ENCODE measurements at places on chromosomes 6 and 20.

DNA sequence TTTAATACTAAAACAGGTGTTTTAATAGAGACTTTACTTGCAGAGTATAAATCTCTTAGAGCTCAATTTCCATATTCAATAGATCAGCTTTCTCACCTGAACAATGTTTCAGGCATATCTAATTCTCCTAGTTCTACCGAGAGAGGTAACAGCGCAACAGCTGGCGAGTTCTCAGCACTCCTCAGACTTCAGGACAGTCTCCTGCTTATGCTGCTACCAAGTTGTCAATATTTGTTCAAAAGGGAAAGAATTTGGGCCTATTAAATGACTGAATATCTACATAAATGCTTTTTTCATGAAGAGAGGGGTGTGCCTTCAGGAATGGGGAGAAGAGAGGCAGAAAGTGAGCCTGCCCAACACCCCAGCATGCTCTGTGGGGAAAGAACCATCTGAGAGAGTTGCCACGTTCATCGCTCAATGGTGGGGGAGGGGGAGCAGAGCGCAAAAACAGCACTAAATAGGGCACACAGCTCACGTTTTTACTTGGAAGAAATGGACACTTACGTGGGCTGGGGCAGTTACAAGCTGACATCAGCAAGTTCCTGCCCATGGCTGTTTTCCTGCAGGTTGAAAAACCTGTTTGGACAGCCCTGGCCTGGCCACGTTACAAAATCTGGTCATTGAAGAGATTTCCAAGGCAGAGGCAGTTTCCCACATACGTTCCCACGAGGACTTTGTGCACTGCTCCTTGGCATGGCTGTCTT lies 38.0 kb downstream of the EZR start:
- H3K27ac ChIP-seq, result peak overlapping the region; percentile 45
- H3K4me3 ChIP-seq, result no peak overlapping the region
- H3K27me3 ChIP-seq, result no peaks in the 10 kb centered on the region
- peaks cover 18% of the 10 kb centered on the region for H3K4me1 ChIP-seq
- peaks cover 7% of the 10 kb centered on the region for H3K36me3 ChIP-seq
- no peak for DNase-seq

DNA sequence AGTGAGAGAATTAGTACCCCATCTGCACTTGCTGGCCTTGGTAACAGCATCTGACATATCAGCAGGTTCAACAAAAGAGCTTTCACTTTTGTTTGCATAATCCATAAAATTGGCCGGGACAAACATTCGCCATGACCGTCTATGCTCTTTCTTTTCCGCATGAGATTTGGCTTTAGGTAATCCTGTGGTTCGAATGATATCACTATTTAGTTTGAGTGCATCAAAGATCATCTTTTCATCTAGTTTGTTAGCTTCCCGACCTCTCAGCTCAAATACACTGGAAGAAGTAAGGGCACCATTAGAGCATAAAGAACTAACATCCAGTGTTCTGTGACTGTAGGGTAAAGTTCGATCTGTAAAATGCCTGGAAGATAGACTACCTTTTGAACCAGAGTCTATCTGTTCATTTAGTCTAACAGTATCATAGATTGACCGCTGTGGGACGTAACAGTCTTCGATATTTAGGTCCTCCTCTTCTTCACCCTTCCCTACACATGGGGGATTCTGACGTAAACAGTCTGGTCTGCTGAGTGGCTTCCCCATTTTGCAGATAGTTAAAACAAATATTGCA lies 101.6 kb downstream of the DST start:
- no peak overlapping the region for H3K27ac ChIP-seq
- no peak for DNase-seq
- no peak overlapping the region for H3K4me3 ChIP-seq
- no peaks in the 10 kb centered on the region for H3K36me3 ChIP-seq
- H3K27me3 ChIP-seq, result no peaks in the 10 kb centered on the region

DNA sequence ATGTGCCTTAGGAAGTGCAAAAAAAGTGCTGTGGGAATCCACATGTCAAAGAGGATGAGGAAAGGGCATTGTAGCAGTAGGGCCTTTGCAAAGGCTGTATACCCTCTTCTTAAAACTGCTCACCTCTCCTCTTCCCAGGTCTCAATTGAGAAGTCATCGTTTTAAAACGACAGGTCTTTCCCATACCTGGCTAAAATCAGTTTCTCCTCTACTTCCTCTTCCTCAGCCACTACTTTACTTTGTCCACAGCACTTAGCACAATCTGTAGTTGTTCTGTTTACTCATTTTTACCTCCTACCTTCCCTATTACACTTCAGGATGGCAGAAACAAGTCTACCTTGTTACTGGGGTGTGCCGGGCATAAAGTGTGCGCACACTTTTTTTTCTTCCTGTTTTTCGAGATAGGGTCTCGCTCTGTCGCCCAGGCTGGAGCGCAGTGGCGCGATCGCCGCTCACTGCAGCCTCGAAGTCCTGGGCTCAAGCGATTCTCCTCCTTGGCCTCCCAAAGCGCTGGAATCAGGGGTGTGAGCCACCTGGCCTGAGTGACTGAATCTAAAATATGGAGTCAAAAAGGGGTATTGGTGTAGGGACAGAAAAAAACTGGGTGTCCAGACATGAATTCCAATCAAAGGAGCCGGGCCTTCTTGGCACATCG lies 9.8 kb upstream of the ELOVL5 start:
- H3K27ac ChIP-seq, result peak overlapping the region; percentile 97
- DNase-seq, result peak; percentile 25
- no peaks in the 10 kb centered on the region for H3K36me3 ChIP-seq
- H3K4me1 ChIP-seq, result peaks cover 24% of the 10 kb centered on the region

DNA sequence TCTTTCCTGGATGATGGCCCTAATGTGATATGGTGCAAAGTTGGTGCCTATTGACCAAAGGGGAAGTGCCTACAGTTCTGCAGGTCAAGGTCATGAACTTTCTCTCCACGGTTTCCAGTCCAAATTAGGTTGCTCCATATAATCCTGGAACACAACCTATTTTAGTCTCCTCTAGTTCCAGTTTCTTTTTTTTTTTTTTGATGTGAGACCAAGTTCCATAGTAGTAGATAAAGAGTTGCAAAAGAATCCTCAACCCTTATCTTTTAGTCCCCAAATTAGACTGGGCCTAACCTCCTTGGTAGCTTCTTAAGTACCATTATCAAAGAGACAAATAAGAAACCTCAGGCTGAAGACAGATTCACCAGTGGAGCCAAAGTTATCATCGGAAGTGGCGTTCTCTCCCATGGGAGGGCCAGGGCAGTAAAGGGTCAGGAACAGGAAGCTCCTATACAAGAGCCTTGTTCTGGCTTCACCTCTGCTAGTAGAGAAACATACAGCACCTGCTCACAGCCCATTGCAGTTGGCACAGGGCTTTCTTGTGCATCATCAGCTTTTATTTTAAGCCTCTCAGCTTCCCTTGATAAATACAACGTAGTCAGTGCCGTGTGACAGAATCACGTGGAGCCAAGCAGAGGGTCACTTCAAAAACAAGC lies 132.2 kb upstream of the RREB1 start:
- no peaks in the 10 kb centered on the region for H3K36me3 ChIP-seq
- H3K4me1 ChIP-seq, result no peaks in the 10 kb centered on the region
- no peak overlapping the region for H3K27ac ChIP-seq
- H3K27me3 ChIP-seq, result no peaks in the 10 kb centered on the region
- H3K4me3 ChIP-seq, result no peak overlapping the region
- DNase-seq, result no peak

- H3K4me1 ChIP-seq, result no peaks in the 10 kb centered on the region
- no peak for DNase-seq
- no peaks in the 10 kb centered on the region for H3K36me3 ChIP-seq
- H3K27ac ChIP-seq, result no peak overlapping the region
- H3K27me3 ChIP-seq, result peaks cover 8% of the 10 kb centered on the region
Measured at GRCh38 chr6:82331031-82331773, 32.4 kb upstream of the TPBG start.

DNA sequence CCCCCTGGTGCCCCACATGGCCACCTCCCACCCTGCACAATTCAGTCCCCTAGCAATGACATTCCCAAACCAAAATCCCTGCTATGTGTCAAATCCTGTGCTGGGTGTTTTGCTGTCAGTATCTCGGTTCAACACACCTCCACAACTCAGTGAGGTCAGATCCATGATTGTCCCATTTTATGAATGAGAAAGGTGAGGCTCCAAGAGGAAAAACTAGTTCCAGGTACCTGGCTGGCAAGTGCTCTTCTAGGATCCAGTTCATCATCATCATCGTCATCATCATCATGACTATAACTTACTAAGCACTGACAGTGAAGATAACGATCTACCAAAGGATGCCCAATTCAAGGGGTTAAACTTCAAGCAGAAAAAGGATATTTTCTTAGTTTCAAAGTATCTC lies 15.2 kb downstream of the ID1 start:
- no peaks in the 10 kb centered on the region for H3K36me3 ChIP-seq
- no peak overlapping the region for H3K27ac ChIP-seq

DNA sequence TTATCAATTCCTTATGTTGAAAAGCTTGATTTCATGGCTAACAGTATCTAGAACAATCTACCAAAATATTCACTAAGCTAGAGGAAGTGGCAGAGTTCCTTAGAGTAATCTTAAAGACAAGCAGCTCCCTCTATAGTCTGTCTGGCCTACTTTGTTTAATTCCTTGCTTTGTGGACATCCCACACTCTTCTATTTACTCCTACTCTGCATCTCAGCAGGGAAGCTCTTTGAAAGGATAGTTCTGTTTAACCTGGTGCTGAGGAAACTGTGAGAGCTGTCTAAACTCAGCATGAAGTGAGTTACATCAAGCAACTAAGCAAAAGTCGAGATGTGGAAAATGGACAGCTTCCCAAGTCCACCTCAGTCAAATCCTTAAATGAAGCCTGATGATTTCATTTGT lies 4.3 kb downstream of the REV3L start:
- H3K27me3 ChIP-seq, result no peaks in the 10 kb centered on the region
- DNase-seq, result peak; percentile 59
- peaks cover 50% of the 10 kb centered on the region for H3K4me1 ChIP-seq
- H3K4me3 ChIP-seq, result no peak overlapping the region
- H3K36me3 ChIP-seq, result no peaks in the 10 kb centered on the region

DNA sequence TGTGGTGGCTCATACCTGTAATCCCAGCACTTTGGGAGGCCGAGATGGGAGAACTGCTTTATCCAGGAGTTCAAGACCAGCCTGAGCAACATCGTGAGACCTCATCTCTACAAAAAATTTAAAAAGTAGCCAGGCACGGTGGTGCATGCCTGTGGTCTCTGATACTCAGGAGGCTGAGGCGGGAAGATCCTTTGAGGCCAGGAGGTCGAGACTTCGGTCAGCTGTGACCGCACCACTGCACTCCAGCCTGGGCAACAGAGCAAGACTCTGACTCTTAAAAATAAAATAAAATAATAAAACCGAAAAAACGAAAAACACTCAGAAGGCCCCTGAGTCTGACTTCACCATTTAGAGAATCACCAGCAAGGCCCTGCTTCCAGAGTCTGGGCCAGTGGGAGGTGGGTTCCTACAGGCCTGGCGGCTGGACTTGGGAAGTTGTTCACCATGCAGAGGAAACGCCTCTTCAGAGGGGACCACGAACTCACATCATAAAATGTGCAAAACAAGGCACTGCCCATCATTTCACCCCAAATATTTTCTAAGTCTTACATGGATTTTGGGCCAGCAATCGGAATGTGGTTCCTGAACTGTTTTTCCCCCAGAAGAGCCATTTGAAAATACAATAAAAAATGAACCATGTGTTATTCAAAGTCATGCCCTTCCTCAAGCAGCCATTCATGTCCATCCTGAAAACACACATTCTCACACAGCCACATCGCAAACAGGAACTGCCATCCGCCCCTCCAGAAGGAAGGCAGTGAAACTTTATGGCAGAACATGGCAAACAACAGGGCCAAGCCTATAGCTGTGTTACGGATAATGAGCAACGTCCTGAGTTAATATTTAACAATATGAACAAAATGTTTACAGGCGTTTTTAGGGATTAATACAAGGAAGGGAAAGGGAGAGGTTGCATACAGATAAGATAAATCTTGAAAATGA lies 57.8 kb downstream of the SLC22A23 start:
- peaks cover 4% of the 10 kb centered on the region for H3K36me3 ChIP-seq
- no peak overlapping the region for H3K4me3 ChIP-seq
- no peak for DNase-seq
- no peaks in the 10 kb centered on the region for H3K4me1 ChIP-seq

GRCh38 chr6:149015535-149016525 lies 269.0 kb downstream of the UST start:
- no peaks in the 10 kb centered on the region for H3K4me1 ChIP-seq
- DNase-seq, result no peak
- H3K36me3 ChIP-seq, result no peaks in the 10 kb centered on the region
- no peaks in the 10 kb centered on the region for H3K27me3 ChIP-seq

GRCh38 chr6:137246164-137246563 lies 27.0 kb upstream of the IFNGR1 start:
- DNase-seq, result no peak
- H3K4me3 ChIP-seq, result no peak overlapping the region
- H3K27ac ChIP-seq, result no peak overlapping the region
- H3K4me1 ChIP-seq, result no peaks in the 10 kb centered on the region
- H3K36me3 ChIP-seq, result no peaks in the 10 kb centered on the region

GRCh38 chr6:88825856-88826255 lies 137.6 kb downstream of the RNGTT start:
- H3K27me3 ChIP-seq, result no peaks in the 10 kb centered on the region
- DNase-seq, result no peak
- H3K4me1 ChIP-seq, result peaks cover 11% of the 10 kb centered on the region
- H3K27ac ChIP-seq, result no peak overlapping the region
- H3K36me3 ChIP-seq, result peaks cover 52% of the 10 kb centered on the region
- no peak overlapping the region for H3K4me3 ChIP-seq

DNA sequence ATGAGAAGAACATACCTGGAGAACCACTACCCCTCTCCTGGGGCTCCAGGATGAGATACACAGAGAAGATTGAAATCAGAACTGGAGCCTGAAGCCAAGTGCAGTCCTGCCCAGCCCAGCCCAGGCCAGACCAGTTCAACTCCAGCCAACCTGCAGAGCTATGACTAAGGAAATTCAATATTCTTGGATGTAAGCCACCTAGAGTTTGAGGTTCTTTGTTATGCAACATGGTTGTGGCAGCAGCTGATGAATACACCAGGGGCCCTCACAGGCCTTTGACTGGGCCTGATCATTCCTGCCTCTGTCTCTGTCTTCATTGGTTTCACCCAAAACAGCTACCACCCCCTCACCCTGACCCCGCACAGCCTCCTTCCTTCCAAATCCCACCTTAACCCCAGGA lies 167.8 kb downstream of the LRFN2 start:
- H3K27ac ChIP-seq, result no peak overlapping the region
- H3K4me3 ChIP-seq, result no peak overlapping the region
- no peaks in the 10 kb centered on the region for H3K4me1 ChIP-seq
- no peak for DNase-seq
- no peaks in the 10 kb centered on the region for H3K27me3 ChIP-seq
- H3K36me3 ChIP-seq, result no peaks in the 10 kb centered on the region

GRCh38 chr20:5772704-5773103 lies 22.5 kb downstream of the SHLD1 start:
- H3K27me3 ChIP-seq, result no peaks in the 10 kb centered on the region
- H3K4me3 ChIP-seq, result no peak overlapping the region
- H3K4me1 ChIP-seq, result peaks cover 45% of the 10 kb centered on the region
- H3K36me3 ChIP-seq, result no peaks in the 10 kb centered on the region

- DNase-seq, result peak; percentile 28
- H3K36me3 ChIP-seq, result no peaks in the 10 kb centered on the region
- peak overlapping the region; percentile 62 for H3K4me3 ChIP-seq
- peaks cover 8% of the 10 kb centered on the region for H3K4me1 ChIP-seq
- no peaks in the 10 kb centered on the region for H3K27me3 ChIP-seq
Measured at GRCh38 chr6:44185953-44186634, 27.5 kb downstream of the CAPN11 start.

Data from naive thymus-derived CD8-positive, alpha-beta T cell (primary cell).